NCI-H460 (cell line): ENCODE measurements at places on chromosomes 1 and 21.

DNA sequence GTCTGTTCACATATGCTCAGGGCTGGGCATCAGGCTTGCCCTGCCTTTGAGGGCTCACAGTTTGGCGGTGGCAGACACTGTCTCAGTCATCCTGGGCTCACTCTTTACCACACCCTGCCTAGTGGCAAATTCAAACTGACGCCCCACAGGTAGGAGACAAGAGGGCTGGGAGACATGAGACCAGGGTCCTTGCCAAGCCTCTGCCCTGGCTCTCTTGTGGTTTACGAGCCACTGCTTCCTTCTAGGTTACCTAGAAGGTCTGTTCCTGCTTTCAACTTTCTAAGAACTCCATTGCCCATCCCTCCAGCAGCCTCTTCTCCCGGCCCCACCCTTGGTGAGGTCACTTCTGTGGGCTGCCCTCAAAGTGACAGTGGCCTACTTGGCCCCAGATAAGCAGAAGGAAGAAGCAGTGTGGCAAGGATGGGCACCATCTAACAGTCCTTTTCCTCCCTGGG lies 10.5 kb downstream of the KIF21B start:
- no peak for DNase-seq

DNA sequence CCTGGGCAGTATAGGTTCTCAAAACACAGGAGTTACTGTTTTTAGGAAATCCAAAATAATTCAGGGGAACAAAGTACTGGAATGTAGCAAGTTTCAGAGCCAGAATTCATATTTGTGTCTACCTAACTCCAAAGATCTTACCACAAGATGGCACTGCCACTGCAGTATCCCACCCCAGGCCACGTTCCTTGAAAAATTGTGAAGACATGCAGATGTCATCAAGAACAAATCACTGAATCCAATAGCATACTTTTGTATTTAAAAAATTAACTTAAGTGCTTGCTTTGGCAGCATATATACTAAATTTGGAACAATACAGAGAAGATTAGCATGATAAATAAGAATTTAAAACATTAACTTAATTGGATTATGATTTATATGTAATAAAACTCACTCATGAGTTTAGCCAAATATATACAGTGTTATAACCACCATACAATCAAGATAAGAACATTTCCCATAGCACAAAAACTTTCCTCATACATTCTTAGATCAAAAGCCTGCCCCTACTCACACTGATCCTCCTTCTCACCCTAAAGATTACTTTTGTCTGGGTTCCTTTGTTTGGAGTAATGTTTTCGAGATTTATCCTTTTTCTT lies 209.9 kb downstream of the FAF1 start:
- peak; percentile 30 for DNase-seq

- DNase-seq: no peak
Observed at GRCh38 chr1:5750186-5751162, 241.8 kb downstream of the NPHP4 start.

DNA sequence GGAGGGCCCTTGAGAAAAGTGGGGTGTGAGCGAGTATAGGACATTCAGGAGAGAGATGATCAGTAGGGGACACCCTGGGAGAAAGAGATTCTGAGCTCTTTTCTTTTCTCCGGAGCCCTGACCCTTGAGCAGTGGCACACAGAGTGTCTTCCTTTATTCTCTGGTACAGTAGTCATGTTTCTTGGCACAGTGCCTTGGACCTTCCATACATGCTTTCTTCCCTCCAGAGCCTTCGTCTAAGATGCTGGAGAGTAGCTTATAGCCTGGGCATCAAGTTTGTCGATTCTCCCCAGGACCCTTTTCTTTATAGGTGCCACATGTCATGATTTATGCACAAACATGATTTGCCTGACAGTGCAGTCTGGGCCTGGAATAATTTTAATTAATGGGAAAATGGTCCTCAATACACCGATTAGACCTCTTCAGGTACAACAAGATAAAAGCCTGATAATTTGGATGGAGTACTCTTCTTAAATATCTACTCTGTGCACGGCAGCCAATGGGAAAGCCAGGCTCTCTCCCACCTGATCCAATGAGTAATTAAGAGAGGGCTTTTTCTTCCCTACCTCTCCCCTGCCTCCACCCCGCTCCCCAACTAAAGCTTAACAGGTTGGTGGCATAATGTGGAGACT lies at the start of gene TBX19:
Gene TBX19, plus strand, starts transcription at position 582 of the 632 bp plus-strand sequence. CDS start 214 bp downstream, outside the sequence.
- DNase-seq: no peak

DNA sequence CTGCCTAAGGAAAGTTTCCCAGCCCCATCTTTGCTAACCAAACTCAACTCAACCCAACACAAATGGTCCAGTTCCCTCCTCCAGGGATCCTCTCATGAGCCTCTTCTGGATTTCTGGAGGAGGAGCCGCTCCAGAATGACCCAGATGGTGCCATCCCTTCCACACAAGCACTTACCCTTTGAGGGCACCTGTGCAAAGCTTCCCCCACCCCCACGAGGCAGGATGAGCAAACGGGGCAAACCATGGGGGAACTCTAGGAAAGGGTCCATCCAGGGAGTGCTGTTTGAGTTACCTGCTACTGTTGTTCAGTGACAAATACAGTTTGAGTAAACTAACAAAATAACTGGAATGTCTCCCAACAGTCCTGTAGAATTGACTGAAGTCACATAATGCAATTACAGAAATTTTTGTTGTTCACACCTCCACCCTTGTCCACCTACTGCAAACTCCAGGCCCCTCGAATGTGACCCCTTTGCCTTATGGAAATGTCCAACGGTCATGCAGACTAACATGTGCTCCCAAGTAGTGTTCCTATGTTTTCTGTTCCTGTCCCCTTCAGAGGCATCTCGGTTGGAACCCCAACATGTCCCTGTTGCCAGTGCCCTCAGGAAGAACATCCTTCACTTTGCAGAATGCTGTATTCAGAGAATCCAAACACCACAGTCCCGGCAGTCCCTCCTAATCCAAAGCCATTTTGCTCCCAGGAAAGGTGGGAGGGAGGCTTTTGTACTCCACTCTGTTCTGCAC lies 160.1 kb downstream of the RRAGC start:
- no peak for DNase-seq

DNA sequence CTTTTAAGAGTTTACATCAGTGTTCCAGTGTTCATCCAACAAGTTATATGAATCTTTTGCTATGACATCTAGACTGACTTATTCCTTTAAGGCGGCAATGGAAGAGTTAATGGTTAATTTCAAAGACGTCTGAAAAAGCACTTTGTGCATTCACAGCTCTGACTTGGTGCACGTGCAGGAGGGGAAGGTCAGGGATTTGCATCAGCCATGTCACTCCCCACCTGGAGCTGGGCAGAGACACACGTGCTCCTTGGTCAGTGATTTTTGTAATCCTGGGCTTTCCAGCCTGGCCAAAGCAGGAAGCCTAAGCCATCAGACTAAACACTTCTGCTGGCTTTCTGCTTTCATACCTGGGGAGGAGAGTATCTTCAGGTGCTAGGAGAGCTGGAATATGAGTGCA lies 96.3 kb downstream of the ST3GAL3 start:
- no peak for DNase-seq

DNA sequence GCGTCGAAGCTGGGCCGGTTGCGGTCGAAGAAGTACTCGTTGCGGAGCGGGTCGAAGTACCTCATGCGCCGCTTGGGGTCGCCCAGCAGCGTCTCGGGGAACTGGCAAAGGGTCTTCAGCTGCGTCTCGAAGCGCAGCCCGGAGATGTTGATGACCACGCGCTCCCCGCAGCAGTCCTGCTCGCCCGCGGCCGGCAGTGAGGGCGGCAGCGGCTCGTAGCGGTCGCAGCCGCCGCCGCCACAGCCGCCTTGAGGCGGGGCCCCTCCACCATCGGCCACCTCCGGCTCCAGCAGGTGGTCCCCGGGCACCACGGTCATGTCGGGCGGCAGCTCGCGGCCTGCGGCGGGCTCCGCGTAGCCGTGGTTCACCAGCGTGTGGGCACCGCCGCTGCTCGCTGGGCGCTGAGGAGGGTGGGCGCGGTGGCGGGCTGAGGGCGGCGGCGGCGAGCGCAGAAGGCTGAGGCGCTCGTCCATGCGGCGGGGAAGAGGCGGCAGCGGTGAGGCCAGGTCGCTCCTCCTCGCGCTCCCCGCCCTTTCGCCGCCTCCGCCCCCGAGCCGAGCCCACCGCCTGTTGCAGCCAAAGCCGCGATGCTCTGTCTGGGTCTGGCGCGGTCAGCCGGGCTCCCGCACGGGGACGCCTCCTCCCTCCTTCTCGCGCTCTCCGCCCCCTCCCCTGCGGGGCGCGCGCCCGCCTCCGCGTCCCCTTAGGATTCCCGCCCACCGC lies at the start of gene KCNA3:
Gene KCNA3, minus strand, starts transcription at position 604 of the 723 bp plus-strand sequence. Its CDS starts 131 bp downstream, at position 473.
- no peak for DNase-seq

- no peak for DNase-seq
Observed at GRCh38 chr1:46413596-46413985, 19.5 kb downstream of the FAAH start.

DNA sequence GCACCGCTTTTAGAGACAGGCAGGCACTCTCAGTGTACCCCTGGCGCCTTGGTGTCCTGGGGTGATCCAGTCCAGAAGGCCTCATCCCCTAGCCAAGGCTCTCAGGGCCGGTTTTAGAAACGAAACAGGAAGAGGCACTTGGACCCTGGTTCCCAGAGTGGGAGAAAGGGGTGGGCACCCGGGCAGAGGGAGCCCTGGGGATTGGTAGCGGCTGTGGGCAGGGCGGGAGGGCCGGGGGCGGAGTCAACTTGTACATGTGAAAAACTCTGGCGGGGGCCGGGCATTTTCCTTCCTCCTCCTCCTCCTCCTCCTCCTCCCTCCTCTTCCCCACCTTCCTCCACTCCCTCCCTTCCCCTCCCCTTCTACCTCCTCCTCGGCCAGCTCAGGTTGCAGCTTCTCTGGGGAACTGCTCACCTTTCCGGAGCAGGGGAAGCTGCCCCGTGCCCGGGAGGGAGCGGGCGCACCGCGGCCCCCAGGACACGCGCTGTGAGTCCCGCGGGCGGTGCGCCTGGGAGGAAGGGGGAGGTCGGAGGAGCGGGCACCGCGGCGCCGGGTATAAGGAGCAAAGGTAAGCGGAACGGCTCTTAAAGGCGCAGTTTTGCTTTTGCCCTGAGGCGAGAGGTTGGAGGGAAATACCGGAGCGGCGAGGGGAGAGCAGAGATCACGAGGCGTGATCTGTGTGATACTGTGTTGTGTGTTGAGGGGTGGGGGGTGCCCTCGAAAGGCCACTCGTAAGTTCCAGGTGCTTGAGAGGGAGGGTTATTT lies at the start of gene CDK18:
Gene CDK18, plus strand, starts transcription at position 359 of the 765 bp plus-strand sequence. CDS start 18,499 bp downstream, outside the sequence.
- DNase-seq: no peak

GRCh38 chr1:101497881-101498559 lies 261.2 kb downstream of the S1PR1 start:
- DNase-seq: no peak

DNA sequence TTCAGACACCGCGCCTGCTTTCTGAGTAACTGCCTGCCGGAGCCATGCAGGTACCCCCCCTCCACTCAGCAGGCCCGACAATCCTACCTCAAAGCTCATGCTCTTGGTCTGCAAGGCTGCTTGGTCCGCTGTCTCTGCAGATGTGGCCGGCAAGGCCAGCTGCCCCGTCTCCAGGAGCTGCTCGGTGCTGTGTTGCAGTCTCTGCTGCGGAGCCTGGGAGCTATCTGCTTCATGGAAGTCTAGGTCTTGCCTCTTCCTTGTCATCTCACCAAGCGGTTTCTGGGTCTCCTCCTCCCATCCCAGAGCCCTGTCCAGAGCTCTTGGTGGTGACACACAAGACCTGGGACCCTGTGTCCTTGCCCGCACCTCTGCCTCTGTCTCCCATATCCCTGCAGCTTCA lies 24.0 kb upstream of the GNPAT start:
- DNase-seq: no peak

DNA sequence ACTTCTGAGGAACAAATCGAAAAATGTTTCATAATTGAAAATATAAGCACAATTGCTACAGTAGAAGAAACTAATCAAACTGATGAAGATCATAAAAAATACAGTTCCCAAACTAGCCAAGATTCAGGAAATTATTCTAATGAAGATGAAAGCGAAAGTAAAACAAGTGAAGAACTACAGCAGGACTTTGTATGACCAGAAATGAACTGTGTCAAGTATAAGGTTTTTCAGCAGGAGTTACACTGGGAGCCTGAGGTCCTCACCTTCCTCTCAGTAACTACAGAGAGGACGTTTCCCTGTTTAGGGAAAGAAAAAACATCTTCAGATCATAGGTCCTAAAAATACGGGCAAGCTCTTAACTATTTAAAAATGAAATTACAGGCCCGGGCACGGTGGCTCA lies 30.6 kb downstream of the IFNAR1 start:
- DNase-seq: no peak

- no peak for DNase-seq
Observed at GRCh38 chr1:84277343-84278059, 24.0 kb upstream of the SAMD13 start.

DNA sequence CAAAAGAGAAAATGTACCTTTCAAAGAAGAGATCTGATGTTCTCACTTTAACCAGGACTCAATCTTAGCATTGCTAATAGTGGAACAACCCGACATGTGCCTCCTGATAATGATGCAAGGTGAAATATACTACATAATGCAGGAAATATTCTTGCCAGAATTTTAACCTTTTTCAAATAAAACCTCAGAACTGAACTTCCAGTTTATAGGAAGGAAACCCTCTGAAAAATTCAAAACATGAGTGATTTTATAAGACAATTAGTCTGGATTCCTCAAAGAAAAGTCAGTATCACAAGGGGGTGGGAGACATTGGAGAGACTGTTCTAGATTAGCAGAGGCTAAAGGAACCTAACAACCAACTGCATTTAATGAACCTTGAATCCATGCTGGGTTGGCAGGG lies 18.1 kb downstream of the AHCYL1 start:
- no peak for DNase-seq

- DNase-seq: no peak
Observed at GRCh38 chr1:154956544-154956941, 644 bp upstream of the PBXIP1 start.

DNA sequence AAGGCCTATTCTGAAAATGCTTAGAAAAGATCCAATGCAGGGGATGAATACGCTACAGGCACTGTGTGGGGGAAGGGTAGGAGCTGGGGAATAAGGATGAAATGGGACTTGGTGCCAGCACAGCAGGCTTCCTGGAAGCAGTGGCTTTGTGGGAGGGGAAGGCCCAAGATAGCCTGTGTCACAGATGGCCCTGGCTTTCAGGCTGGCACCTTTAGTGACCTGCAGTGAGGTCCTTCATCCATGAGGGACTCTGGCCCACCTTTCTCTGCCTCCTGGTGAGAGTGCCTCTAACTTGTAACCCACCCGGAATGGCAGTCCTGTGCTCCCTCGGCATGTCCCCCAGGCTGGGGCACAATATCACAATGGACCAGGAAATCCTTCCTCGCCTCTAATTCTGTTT lies 919 bp downstream of the CHI3L1 start:
- DNase-seq: no peak

- DNase-seq: peak; percentile 85
Observed at GRCh38 chr1:204565617-204566582, 49.7 kb downstream of the MDM4 start.

- DNase-seq: no peak
Observed at GRCh38 chr21:26011292-26011940, 159.2 kb downstream of the APP start.

GRCh38 chr1:61746813-61747212 lies 4.5 kb downstream of the PATJ start:
- no peak for DNase-seq

DNA sequence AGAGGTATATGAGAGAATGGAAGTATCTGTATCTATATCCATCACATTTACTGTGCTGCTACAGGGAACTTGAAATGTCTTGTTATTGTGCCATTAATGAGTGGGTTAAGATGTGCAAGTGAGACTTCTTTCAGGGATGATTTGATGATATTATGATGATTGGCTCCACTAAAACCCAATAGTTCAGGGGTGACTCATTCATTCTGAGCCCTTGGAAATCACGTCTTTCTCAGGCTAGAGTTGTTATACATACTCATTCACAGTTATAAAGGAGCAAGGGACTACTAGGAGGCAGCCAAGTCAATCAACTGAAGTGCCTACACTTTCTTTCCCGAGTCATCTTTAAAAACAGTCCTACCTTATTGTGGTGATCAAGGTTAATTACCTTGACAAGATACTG lies 1109.8 kb upstream of the B3GALT2 start:
- DNase-seq: no peak
